ENCODE measurements at places on chromosomes 16 and 17.

DNA sequence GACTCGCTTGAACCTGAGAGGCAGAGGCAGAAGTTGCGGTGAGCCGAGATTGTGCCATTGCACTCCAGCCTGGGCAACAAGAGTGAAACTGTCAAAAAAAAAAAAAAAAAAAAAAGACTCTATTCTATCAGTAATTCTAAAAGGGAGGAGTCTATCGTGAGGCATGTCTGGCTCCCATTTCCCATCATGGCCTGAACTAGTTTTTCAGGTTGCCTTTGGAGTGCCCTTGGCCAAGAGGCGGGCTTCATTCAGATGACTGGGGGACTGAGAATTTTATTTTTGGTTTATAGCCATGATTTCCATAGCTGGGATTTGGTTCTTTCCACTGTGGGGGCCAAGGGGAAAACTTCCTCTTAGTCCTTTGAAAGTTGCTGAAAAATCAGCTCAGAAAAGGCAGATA is 3.5 kb upstream of the SNX29 start:
- no peak for DNase-seq

DNA sequence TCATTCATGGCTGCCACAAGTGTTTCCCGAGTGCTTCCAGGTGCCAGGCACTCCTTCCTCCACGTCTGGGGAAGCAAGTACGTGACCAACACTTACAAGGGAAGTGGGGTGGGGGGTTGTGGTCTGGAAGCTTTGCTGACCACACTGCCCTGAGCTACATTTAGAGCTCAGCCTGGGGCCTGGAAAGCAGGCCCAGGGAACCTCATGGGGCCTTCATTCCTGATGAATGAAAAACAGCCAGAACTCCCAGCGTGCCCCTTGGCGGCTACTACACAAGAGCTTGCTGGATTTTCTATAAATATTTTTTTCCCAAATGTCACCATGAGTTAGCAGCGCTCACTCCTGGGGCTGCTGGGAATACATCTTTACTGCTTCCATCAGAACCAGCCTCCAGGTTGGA is 73.3 kb downstream of the ABCC12 start:
- peak; percentile 25 for DNase-seq

GRCh38 chr16:12971241-12971640 is 69.8 kb downstream of the SHISA9 start:
- DNase-seq, result peak; percentile 24

- DNase-seq, result peak; percentile 34
Observed at GRCh38 chr16:1960665-1961630, 1.6 kb downstream of the NDUFB10 start.

DNA sequence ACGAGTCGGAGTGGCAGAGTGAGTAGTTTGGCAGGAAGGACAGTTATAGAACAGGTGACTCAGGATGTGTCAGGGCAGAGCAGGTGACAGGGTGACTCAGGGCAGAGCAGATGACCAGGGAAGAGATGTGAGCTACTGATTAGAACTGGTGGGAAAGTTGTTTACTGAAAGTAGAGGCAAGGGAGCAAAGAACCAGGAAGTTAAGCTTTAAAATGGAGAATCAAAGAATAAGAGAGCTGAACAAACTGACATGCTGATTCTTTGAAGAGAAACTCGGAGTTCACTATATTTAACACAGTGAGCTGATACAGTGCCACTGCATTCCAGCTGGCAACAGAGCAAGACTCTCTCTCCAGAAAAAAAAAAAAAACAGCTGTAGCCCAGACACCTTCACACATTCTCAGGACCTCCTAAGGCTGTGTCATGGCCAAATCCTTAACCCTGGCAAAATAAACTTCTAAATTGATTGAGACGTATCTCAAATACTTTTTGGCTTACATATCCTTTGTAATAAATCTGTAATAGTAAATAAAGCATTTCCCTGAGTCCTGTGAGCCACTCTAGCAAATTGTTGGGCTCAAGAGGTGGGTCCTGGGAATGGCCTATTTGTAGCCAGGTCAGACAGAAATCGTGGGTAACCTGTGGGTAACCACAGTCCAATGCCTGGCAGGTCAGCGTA is 12.3 kb upstream of the UBE2I start:
- DNase-seq, result no peak

DNA sequence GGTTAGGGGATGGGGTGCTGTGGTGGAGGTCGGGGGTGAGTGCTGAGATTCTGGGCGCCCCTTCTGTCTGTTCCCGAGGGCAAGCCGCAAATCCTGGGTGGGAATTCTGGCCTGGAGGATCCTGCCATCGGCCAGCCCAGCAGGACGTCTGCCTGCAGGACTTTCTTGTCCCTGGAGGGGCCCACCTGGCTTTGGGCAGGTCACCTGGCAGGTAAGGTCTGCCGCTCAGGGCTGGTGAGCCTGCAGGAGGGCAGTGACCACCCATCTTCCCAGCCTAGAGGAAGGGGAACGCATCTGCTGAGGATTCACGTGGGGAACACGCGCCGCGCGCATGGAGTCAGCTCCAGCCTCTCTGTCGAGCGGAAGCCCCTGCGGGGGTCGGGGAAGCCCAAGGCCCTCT is 5.4 kb downstream of the RNF222 start:
- no peak for DNase-seq

Data from right hindlimb (tissue), 1 donor.